ENCODE measurements at places on chromosomes 11 and 22. TPM values are rescaled to one million over a fixed set of nuclear protein-coding genes. Genes with fewer than 3 reads are reported as not detected.

- no peak for DNase-seq
These were observed 36.1 kb upstream of the TSPAN18 start for GRCh38 chr11:44690651-44691050.

DNA sequence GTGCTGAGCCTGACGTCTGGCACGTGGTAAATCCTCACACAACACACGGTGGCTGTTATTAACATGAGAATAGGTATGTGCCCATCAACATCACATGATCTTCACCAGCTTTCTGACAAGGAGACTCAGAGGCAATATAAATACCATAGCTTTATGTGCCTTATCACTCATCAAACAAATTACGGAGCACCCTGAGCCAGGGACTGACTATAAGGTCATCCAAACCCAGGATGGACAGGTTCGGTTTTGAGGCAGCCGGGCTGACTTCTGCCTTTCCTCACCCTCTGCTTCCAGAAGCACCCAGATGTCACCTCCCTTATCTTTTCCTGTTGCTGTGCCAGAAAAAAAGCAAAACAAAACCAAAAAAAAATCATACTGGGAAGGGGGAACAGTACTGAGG, 5.7 kb upstream of the PLAAT3 start:
- DNase-seq, result no peak

DNA sequence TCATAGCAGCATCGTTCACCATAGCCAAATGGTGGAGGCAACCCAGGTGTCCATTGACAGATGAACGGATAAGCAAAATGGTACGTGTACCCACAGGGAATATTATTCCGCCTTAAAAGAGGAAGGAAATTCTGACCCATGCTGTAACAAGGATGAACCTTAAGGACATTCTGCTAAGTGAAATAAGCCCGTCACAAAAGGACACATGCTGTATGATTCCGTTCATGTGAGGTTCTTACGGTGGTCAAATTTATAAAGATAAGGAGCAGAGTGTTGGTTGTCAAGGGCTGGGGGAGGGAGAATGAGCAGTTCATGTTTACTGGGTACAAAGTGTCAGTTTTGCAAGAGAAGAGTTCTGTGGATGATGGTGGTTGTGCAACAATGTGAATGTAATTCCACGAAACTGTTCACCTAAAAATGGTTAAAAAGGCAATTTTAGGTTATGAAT, 26.3 kb downstream of the APOL1 start:
- no peak for DNase-seq

GRCh38 chr11:118000850-118001228, 14.6 kb downstream of the IL10RA start:
- no peak for DNase-seq

- DNase-seq, result no peak
These were observed 2.3 kb downstream of the ANO9 start for GRCh38 chr11:439315-440064.

- no peak for DNase-seq
These were observed 1.0 kb downstream of the PHETA2 start for GRCh38 chr22:42074846-42075676.

The DDX25 gene
- total RNA-seq, result 0.47 TPM

GRCh38 chr11:2298795-2299761, 2.6 kb downstream of the C11orf21 start:
- peak; percentile 73 for DNase-seq

The KRTAP5-11 gene
- total RNA-seq, result not detected

The TAF10 gene
- total RNA-seq, result 127 TPM

DNA sequence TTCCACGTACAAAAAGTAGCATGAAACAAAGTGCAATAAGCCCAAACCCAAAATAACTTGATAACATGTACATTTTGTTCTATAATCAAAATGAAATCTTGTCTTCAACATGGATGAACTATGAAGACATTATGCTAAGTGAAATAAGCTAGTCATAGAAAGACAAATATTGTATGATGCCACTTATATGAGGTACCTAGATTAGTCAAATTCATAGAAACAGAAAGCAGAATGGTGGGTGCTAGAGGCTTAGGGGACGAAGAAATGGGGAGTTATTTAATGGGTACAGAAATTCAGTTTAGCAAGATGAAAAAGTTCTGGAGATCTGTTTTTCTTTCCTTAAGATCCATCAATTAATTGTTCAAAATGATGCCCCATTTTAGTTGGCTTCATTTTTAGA, 7.5 kb downstream of the PGM2L1 start:
- no peak for DNase-seq

The APOBEC3H gene
- total RNA-seq, result 1.3 TPM

DNA sequence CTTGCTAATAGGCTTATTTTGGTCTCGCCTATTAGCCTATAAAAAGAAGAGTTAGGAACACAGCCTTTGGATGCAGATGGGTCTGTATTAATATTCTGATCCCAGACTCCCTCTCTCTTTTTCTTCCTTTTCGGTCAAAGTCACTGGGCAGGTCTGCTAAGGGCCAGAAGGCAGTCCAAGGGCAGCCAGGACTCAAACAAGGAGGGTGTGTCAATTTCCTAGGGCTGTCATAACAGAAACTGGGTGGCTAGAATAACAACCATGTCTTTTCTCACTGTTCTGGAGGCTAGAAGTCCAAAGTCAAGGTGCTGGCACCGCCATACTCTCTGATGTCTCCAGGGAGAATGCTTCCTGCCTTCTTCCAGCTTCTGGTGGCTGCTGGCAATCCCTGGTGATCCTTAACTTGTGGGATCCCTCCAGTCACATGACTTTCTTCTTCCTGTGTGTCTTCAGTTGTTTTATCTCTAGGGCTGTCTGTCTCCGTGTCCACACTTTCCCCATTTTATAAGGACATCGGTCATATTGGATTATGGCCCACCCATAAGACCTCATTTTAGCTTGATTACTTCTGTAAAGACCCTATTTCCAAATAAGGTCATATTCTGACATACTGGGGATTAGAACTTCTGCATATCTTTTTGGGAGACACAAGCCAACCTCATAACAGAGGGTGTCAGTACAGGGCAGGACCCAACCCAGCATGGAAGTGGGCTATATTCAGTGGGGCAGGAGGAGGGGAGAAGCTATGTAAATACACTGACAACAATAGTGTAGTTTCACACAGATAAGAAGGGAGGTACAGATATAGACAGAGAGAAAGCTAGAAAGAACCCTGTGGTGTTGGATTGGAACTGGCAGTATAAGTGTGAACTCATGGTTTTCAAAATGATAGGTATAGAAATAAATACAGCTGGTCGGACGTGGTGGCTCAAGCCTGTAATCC, 5.9 kb upstream of the CSF2RB start:
- no peak for DNase-seq

- no peak for DNase-seq
These were observed 31.2 kb downstream of the SHANK2 start for GRCh38 chr11:71221201-71221600.

DNA sequence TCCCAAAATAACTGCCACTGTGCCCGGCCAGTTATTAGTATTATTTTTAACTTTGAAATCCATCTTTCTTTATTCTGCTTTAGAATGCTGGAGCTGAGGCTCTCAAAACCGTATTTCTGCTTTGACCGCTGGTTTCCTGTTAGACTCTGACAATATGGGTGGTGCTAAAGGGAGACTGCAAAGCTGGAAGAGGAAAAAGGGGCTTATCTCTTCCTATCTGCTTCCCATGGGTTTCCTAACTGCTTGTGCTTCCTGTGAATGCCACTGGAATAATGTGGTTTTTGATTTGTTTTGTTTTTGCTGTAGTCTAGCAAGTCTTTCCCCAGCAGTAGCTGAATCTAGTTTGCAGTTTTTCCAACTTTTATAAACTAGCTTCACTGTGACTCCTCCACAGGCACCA, 43.6 kb downstream of the XRRA1 start:
- no peak for DNase-seq

GRCh38 chr11:11582011-11582701, 39.6 kb downstream of the GALNT18 start:
- no peak for DNase-seq

GRCh38 chr11:2703363-2704141, 3.8 kb upstream of the KCNQ1OT1 start:
- DNase-seq, result no peak

The ADORA2A gene
- total RNA-seq, result 11.5 TPM

GRCh38 chr11:94455861-94456260, 37.8 kb downstream of the MRE11 start:
- peak; percentile 6 for DNase-seq

- DNase-seq, result no peak
These were observed 39.8 kb downstream of the CSTPP1 start for GRCh38 chr11:46976182-46976854.

- DNase-seq, result no peak
These were observed 2.6 kb downstream of the KCNK7 start for GRCh38 chr11:65592858-65593517.

The TENM4 gene
- 3.4 TPM for total RNA-seq

DNA sequence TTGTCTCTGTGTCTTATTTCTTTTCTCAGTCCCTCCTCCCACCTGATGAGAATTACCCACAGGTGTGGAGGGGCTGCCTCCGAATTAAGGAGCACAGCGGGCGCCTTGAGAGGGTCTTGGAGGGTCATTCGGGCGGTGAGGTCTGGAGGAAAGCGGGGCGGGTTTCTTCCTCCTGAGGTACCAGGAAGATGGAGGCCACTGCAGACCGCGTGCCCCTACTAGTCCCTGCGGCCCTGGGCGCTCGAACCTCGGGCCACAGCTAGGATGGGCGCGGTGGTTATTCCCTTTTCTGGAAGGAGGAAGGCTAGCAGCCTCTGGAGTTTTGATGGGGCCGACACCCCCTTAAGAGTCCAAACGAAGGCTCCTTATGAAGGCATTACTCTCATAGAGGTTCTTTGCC, 5.5 kb upstream of the FAM111A start:
- DNase-seq, result peak; percentile 58

The TECTA gene
- 0.58 TPM for total RNA-seq

- no peak for DNase-seq
These were observed 123.9 kb downstream of the PHF21B start for GRCh38 chr22:44885806-44886360.

- DNase-seq, result no peak
These were observed 3.1 kb downstream of the SHISAL1 start for GRCh38 chr22:44309647-44310046.

GRCh38 chr11:35146711-35147110, 7.7 kb downstream of the CD44 start:
- no peak for DNase-seq

The PNPLA3 gene
- 1.2 TPM for total RNA-seq

The ANGPTL5 gene
- total RNA-seq, result 0.09 TPM

DNA sequence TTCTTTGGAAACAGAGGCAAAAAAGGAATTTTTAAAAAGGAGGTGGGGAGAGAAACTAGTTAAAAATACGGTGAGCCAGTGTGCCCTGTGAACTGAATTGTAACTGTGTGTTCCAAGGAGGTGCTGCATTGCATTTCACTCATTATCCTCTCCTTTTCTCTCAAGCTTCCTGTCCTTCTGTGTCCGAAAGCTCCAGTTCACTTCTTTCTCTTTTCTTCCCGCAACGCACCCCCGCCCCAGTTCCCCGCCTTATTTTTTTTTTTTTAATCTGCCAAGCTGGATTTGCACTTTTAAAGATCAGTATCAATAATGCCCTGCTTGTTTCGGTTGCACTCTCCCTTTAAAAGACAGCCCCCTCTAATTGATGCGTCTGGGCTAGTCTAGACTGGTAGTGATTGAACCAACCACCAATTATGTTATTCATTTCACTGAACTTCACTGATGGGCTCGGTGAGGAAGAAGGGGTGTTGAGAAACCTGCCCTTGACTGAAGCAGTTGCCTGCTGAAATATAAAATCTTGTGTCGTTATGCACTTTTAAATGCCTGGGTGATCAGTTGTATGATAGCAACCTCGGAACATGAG, 18.5 kb downstream of the BLID start:
- no peak for DNase-seq

GRCh38 chr11:117143390-117143789, 697 bp upstream of the PAFAH1B2 start:
- DNase-seq, result peak; percentile 42

GRCh38 chr22:24411256-24412004, 16.0 kb upstream of the ADORA2A start:
- no peak for DNase-seq

DNA sequence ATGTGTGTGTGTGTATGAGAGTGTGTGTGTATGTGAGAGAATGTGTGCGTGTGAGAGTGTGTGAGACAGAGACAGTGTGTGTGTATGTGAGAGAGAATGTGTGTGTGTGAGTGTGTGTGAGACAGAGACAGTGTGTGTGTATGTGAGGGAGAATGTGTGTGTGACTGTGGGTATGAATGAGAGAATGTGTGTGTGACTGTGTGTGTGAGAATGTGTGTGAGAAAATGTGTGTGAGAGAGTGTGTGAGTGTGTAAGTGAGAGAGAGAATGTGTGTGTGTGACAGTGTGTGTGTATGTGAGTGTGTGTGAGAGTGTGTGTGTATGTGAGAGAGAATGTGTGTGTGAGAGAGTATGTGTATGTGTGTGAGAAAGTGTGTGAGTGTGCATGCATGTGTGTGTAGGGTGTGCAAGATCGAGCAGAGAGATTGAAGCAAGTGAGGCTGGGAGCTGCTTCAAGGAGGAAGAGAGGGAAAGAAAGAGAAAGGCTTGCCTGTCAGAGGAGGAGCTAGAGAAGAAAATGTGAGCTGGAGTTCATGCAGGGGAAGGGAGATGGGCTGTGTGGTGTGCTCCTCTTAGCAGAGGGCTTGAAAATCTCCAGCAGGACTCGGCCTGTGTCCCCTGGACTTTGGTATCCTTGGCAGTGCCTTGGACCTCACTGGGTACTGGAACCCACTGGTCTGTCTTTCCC, 27.7 kb upstream of the TP53I11 start:
- DNase-seq, result peak; percentile 33

DNA sequence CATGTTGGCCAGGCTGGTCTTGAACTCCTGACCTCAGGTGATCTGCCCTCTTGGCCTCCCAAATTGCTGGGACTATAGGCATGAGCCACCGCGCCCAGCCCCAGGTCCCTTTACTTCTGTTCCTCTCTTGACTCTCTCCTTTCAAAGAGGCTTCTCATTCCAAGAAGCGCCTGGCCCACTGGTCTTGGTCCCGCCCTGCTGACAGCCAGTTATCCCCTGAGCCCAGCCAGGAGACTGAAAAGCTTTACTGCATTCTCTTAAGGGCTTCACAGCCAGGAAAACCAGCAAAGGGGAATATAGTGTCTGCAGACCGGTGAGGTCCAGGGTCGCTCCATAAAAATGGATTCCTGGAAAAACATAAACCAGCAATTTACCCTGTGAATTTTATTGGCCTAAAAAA, 68.3 kb downstream of the NFAM1 start:
- DNase-seq, result no peak

- DNase-seq, result no peak
These were observed 613.8 kb downstream of the CNTN5 start for GRCh38 chr11:99634581-99634980.

The MAPK8IP2 gene
- total RNA-seq, result 2.3 TPM

GRCh38 chr11:109309153-109309552, 112.8 kb upstream of the C11orf87 start:
- no peak for DNase-seq

DNA sequence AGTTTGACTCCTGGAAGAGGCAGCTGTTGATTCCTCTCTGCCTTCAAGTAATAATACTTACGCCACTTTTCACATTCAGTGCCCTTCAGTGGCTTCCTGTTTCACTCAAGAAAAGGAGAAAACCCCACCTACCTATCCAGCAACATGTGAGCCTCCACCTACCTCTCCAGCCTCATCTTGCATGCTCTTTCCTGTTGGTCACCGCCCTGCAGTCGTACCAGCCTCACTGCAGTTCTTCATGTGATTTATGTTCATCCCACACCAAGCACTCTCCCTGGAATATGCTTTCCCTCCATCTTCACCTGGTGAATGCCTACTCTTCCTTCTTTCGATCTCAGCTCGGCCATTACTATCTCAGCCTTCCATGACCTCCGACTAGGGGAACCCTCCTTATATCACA, 21.8 kb upstream of the YWHAH start:
- DNase-seq, result no peak
